ENCODE measurements at places on chromosomes 3 and 15. TPM values are rescaled to one million over a fixed set of nuclear protein-coding genes. Genes with fewer than 3 reads are reported as not detected.

DNA sequence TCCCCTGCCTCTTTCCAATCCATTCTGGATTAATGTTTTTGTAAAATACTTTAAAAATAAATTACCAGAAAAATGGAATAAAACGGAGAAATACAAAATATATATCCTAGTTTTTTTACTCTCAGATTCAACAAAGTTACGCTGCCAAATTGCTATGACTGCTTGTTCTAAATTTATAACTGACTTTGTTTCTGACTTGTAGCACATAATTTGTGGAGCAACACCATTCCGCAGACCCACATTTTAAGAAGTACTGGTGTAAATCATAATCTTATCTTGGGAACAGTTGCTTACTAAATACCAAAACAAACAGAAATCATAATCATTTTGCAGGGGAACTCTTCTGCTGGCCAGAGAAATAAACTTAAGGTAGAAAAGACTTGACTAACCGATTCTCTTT, 339.4 kb upstream of the CBLB start:
- no peak for DNase-seq

DNA sequence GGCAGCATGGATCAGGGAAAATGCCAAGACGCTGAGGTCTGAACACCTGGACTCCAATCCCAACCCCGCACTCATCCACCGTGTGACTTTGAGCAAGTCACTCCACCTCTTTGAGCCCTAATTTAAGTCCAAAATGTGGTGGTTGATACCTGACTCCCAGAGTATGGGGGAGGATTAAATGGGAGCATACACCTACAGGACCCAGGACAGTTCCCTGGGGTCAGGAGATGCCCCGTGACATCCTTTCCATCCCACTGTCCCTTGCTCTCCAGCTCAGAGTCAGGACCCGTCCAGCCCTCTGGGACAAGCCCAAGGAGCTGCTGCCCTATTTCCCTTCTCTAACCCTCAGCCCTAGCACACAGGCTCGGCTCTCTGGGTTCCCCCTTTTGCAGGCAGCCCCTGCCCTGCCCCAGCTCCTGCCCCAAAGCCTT, 276.4 kb downstream of the XXYLT1 start:
- DNase-seq = no peak

DNA sequence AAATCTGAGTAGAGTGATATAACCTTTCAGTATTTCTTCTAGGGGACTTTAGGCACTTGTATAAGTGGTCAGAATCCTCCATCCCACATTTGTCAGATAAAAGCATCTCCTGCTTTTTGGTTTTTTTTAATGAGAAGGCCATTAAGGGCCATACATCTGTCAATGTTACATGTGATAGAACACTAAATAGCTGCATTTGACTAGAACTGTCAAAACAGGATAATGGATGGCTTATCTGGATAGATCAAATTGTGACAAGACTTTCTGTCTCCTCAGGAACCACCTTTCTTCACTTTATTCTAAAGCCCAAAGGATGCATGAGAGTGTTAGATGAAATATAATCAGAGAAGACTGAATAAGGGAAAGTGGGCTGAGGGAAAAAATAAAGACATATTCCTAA, 533.4 kb upstream of the TGFBR2 start:
- DNase-seq = no peak

- no peak for DNase-seq
Measured at GRCh38 chr3:183711516-183711915, 13.9 kb downstream of the YEATS2 start.

The CD96 gene
- 226 TPM for total RNA-seq

The BLM gene
- 6.2 TPM for total RNA-seq

The C3orf85 gene
- total RNA-seq = not detected

DNA sequence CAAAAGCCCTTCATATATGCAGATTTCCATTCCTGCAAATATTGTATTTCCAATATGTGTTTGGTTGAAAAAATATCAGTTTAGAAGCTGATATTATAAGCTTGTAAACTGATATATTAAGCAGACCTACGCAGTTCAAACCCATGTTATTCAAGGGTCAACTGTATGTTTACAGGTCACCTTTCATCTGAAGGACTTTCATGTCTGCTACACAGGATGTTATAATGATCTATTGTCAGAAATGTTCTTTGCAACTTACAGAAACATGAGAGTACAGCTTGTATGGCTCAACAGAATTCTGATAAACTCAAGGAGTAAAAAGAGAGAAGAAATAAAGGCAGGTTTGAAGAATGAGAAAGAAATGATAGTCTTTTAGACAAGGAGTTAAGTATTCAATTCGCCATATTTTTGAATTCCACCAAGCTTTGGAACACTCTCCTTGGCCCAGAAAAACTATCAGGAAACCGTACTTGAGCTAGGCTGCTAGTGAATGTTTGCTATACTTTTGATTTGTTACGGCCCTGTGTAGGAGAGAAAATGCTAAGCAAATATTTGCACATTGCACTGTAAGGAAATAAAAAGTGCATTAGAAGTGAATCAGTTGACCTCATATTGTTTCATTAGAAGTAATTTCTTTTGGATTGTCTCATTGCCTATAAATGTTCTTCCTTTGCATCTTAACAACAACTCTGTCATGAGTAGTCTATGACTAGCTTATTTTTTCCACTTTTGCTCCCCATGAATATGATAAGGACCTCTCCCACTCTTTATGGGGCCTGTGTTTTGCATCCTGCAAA, 81.2 kb downstream of the NEK11 start:
- no peak for DNase-seq

DNA sequence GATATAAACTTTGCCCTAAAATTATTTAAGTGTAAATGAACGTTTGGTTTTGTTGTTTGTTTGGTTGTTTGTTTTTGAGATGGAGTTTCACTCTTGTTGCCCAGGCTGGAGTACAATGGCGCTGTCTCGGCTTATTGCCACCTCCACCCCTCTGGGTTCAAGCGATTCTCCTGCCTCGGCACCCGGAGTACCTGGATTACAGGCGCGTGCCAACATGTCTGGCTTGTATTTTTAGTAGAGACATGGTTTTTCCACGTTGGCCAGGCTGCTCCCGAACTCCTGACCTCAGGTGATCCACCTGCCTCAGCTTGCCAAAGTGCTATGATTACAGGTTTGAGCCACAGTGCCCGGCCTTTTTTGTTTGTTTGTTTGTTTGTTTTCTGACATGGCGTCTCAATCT, 87.9 kb upstream of the CHD2 start:
- DNase-seq = no peak

GRCh38 chr3:151439652-151440125, 21.2 kb downstream of the IGSF10 start:
- DNase-seq = no peak

GRCh38 chr15:41844814-41845213, 6.2 kb downstream of the PLA2G4B start:
- no peak for DNase-seq

The TF gene
- 9.8 TPM for total RNA-seq

Measured in T-cell (primary cell).